ENCODE measurements at places on chromosomes 16 and 17.

GRCh38 chr17:8872036-8872704 lies 4.7 kb upstream of the PIK3R6 start:
- no peak for DNase-seq

DNA sequence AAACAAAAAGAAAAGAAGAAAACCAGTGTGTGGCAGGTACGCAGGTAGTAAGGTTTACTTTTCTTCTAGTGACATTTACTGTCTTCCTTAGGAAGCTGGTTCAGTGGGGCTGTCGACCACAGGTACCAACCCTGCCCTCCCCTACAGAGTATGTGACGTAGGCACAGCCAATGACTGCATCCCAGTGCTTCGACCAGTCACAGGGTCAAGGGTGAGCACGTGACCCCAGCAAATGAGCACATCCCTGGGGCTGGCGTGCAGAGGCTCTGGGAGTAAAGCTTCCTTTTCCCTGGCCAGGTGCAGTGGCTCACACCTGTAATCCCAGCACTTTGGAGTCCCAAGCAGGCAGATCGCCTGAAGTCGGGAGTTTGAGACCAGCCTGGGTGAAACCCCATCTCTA lies 38.9 kb upstream of the PLCG2 start:
- no peak for DNase-seq

DNA sequence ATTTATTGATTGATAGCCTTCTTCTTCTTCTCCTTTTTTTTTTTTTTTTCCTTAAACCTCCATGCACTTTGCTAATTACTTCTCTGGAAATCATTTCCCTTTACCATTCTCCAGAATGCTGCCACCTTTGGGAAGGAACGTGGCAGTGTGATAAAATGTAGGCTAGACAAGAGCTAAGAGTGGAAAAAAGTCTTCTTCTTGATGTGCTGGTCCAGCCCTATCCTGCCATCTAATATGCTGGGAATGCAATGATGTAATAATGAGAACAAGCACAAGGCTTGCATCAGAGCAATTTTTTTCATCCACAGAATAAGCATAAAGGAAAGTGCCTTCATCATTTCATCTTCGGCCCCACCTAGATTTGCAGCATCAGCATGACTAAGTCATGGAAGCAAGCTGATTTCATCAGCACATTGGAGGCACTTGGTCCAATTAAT lies 128.7 kb upstream of the ZFHX3 start:
- no peak for DNase-seq

DNA sequence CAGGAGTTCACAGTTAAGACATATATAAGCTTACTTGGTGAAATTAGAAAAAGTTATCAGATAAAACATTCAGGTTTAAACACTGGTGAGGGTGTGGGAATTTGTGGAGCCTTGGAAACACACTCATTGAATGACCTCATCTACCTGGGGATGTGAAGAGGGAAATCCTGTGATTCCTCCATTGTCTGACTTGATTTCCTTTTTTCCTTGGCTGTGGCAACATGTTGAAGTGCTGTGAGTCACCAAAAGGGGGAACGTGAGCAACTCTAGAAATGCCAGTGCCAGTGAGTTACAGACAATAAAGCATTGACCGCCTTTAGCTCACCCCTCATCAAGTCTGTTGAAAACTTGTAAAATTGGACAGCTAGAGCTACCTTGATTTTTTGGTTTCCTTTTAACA lies 1.8 kb downstream of the HMOX2 start:
- DNase-seq, result peak; percentile 46

GRCh38 chr16:81367821-81368220 lies 53.1 kb downstream of the GAN start:
- no peak for DNase-seq
